Foreskin fibroblast (primary cell): ENCODE measurements at places on chromosomes 4 and X.

DNA sequence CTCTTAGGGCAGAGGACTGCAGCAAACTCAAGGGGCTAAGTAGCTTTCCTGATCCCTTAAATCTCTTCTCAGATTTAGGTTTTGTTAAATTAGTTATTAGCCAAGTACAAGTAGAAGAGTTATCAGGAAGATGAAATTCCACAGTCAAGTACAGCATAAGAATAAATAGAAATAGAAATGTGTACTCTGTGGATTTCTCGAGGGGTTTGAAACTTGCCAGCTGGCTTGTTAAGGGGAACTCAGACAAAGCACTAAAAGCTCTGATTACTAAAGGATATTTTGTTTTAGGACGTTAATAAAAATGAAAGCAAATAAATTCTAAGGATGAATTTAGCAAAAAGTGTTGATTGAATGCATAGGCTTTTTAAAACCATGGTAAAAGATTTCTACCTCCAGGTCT, 654.6 kb downstream of the RAPGEF2 start:
- no peak for DNase-seq

- DNase-seq: no peak
Observed at GRCh38 chrX:117274965-117275364, 812.2 kb upstream of the CT83 start.

DNA sequence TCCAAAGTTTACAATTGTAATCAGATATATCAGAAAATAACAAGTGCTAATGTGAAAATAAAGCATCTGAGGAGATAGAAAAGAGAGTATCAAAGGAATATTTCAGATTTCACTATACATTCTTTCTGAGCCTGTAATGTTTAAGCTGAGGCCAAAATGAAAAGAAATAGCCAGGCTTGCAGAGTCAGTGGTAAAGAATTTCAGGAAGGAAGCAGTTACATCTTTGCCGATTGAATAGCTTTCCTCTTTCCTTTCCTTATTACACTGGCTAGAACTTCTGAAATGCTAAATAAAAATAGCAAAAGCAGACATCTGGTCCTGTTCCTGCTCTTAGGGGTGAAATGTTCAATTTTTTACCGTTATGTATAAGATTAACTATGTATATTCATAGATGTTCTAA, 1441.6 kb upstream of the PCDH7 start:
- DNase-seq: peak; percentile 30

GRCh38 chr4:173990126-173990868, 293.2 kb downstream of the FBXO8 start:
- DNase-seq: peak; percentile 70

- DNase-seq: peak; percentile 26
Observed at GRCh38 chr4:1310031-1310795, 20.5 kb downstream of the MAEA start.

- DNase-seq: no peak
Observed at GRCh38 chr4:26174027-26174426, 146.8 kb upstream of the RBPJ start.

GRCh38 chr4:68797048-68797447, 18.7 kb upstream of the UGT2B10 start:
- no peak for DNase-seq
